ENCODE measurements at places on chromosomes 13 and 19. TPM values are rescaled to one million over a fixed set of nuclear protein-coding genes. Genes with fewer than 3 reads are reported as not detected.

Gene ZNF17
- 13.9 TPM for total RNA-seq

Gene SKA3
- total RNA-seq: 7.6 TPM

Gene CDC42EP5
- 16.1 TPM for total RNA-seq

Gene NTN5
- total RNA-seq: 0.86 TPM

Gene ZNF491
- 8.8 TPM for total RNA-seq

Gene KLF12
- total RNA-seq: 30.2 TPM

Gene ZNF208
- total RNA-seq: not detected

Gene DNAAF3
- total RNA-seq: 12.2 TPM

DNA sequence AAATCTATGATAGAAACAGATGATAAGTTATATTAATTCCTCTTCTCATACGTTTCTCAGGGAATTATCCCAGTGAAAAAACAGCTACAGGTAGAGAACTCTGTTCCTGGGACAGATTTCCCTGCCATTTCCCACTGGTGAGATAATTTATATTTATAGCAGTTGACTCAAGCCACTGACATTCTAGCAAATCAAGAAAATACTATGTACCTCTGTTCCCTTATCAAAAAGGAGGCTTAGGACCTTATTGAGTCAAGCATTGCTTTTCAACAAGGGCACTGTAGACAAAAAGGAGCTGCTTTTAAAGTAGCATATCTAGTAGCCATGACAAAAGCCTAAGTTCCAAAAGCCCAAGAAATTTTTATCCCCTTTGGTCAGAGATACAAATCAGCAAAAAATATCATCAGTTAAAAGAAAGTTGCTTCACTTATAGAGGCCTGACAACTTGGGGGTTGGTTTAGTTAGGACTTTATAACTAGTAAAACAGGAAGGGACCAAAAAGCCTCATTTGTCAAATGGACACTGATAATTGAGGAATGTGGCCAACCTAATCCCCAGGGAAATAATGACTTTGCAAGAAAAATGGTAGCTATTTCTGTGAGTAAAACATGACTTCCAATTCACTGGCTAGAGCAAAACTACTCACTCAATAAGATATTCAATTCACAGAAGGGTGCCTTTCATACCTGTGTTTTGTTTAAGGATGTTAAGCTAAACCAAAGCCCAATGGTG lies 652.5 kb downstream of the SLITRK1 start:
- DNase-seq: no peak

GRCh38 chr13:66803013-66803807 lies 426.9 kb downstream of the PCDH9 start:
- DNase-seq: no peak

DNA sequence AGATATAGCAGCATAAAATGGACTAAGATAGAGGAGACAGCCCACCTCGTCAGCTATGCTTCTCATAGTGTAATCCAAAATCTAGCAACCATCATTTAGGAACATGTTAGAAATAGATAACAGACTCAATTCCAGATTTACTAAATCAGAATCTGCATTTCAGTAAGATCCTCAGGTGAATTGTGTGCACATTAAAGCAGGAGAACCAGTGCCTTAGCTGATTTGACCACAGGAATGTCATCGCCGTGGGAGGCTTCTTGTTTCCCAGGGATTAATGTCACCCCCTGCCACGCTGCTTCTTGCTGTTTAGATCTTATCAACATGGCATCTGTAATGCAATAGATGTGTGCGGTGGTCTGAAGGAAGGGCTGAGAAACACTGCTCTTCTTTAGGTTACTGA lies 84.0 kb downstream of the GPC5 start:
- DNase-seq: no peak

DNA sequence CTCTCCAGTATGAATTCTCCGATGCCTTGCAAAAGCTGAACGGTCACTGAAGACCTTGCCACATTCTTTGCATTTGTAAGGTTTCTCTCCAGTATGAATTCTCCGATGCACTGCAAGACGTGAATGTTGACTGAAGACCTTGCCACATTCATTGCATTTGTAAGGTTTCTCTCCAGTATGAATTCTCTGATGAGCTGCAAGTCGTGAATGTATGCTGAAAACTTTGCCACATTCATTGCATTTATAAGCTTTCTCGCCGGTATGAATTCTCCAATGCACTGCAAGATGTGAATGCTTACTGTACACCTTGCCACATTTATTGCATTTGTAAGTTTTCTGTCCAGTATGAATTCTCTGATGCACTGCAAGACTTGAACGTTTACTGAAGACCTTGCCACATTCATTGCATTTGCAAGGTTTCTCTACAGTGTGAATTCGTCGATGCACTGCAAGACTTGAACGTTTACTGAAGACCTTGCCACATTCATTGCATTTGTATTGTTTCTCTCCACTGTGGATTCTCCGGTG lies 20.0 kb upstream of the ZNF841 start:
- DNase-seq: no peak

GRCh38 chr19:51511353-51511752 lies 9.8 kb upstream of the SIGLEC12 start:
- no peak for DNase-seq

- DNase-seq: no peak
Observed at GRCh38 chr19:55493052-55493644, 4.9 kb downstream of the SSC5D start.

- no peak for DNase-seq
Observed at GRCh38 chr19:5624018-5624663, 1.3 kb downstream of the SAFB start.

- no peak for DNase-seq
Observed at GRCh38 chr13:23609874-23610576, 39.8 kb downstream of the TNFRSF19 start.

DNA sequence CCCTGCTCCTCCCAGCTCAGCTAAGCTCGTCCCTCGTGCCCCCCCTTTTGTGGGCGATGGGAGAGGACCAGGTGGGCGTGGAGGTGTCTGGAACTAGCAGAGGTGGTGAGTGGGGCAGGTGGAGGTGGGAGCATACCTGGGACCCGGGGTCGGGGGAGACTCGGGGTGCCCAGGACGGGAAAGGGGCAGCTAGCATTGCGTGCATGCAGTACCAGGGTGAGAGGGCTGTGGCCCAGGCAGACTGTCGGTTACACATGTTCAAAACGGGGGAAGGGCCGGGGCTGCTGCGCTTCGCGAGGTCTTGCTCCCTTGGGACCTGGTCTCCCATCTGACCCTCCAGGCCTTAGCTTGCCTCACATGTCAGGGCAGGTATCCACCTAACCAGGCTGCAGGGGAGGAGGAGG lies 9.1 kb downstream of the TLE5 start:
- no peak for DNase-seq

All from type B pancreatic cell (in vitro differentiated cells).